CD4-positive, alpha-beta T cell treated with Interleukin-15 for 1 hour (primary cell): ENCODE measurements at places on chromosomes 12 and 14.
A peak's percentile ranks its signal among the peaks of the same experiment; 100 is the strongest.

GRCh38 chr12:80509781-80510556, 65.9 kb downstream of the PTPRQ start:
- DNase-seq: no peak

DNA sequence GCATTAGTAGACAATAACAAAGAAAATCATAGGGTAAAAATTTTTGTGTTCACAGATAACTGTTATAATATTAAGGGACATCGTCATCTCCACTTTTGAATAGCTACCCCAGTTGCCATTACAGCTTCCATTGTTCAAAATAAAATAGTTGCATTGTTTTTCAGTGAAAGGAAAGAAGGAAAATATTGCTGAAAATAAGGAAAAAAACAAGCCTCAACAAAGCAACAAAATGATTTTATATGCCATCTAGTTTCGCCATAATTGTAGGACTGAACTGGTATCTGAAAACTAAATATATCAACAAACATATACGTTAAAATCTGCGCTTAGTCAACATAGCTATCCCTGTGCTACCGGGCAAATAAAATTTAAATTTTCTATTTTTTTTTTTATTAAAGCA, 3.3 kb downstream of the CDK17 start:
- no peak for DNase-seq

GRCh38 chr14:50804181-50804721, 26.7 kb downstream of the NIN start:
- DNase-seq: no peak

- DNase-seq: peak; percentile 25
Measured at GRCh38 chr14:74425525-74426201, 347 bp downstream of the SYNDIG1L start.

GRCh38 chr12:27305673-27306456, 26.8 kb upstream of the BMAL2 start:
- no peak for DNase-seq

- no peak for DNase-seq
Measured at GRCh38 chr12:68306564-68306963, 25.6 kb downstream of the MDM1 start.

DNA sequence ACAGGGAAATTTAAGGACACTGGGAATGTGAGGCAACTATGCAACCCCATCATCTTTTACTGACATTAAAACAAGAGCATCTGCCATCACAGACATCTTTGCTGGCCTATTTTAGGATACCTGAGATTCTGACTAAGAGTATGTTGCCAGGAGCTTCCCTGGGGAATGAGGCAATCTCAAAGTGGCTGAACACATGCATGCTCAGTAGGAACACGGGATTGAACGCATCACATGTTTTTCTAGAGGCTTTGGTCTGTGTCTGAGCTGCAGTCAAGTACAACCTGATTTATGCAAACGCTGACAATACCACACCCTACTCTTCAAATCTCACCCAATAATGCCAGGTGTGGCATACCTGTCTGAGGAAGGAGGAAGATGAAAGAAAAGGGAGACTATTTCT, 416.5 kb downstream of the NELL2 start:
- DNase-seq: no peak

DNA sequence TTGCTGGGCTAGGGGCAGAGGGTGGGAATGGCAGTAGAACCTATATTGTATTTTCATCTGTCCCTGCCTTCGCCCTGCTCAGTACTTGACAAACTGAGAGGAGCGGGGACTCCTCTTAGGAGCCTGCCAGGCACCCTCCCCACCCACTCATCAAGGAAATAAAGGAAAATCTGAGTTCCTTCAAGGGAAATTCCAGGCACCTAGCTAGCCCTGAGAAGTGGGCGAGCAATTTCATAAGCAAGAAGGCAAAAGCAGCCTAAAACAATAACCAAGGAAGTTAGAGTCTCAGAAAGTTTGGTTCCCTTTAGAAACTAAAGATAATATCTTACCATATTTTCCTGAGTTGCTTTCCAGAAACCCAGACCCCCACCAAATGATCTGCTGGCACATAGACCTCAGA, 10.6 kb upstream of the PLEKHD1 start:
- no peak for DNase-seq

DNA sequence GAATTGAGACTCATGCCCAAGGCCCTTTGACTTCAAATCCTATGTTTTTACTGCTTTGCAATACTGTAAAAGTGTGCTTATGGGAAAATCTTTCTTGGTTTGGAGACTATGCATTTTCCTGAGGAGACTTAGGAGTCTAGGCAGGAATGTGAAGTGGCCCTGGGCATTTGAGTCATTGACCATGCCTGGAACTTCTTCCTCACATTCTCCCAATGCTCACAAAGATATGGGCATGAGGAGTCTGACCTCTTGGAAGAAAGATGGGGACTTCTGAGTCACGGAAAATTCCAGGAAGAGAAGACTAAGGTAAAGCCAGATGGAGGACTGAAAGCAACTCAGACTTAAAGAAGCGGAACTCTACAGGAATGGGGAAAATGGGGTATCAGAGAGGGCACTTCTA, 38.2 kb upstream of the ZNF641 start:
- DNase-seq: no peak

GRCh38 chr14:81480741-81481140, 52.9 kb downstream of the SEL1L start:
- no peak for DNase-seq

- DNase-seq: no peak
Measured at GRCh38 chr14:103099081-103099732, 4.7 kb downstream of the EXOC3L4 start.

DNA sequence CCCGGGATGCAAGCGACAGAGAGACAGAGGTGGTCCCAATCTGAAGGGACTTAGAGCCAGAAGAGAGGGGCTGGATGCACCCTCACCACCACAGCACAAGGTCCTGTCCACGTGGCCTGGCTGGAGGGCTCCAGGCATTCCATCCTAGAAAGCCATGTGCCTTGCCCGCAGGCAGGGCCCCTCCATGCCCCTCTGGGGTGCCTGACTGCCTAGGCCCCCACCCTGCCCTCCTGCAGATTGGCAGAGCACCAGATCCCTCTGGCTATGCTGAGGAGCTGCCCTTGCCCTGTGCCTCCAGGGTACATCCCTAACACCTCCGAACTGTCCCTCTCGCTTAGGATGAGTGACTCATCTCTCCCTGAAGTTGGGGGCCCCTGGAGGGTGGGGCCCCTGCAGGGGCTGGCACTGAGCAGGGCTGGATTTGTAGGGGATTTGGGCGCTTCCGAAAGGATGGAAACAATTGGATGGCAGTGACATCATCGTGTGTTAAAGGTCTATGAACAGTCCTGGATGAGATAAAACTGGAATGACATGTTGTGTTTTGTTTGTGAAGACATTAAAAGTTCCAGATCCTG, 50.9 kb downstream of the CHGA start:
- no peak for DNase-seq

DNA sequence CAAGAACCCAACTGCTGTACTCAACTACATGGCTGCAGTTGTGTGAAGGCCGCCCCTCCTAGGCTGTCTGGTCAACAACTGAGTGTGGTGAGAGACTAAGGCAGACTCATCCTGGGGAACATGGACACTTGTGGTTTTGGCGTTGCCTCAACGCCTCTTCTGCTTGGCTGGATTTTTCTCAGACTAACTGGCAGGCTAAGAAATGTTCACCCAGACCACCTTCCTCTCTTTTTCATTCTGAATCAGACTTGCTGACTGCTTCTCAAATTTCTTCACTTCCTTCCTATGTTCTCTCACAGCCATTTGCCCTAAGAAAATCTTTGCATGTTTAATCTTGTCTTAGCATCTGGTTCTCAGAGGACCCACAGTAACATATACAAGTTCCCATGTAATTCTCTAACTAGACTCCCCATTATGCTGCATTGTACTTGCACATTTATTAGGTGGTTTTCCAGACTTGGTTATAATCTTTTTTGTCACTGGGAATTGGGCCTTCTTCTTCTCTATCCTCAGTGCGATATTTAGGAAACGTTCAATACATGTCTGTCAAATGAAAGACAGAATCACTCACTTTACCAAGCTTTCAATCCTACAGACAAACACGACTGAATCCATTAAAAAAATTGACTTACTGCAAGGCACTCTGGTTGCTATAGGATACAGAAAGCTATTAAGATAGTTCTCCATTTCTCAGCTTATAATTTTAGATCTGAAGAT, 327.6 kb downstream of the CCER1 start:
- no peak for DNase-seq

DNA sequence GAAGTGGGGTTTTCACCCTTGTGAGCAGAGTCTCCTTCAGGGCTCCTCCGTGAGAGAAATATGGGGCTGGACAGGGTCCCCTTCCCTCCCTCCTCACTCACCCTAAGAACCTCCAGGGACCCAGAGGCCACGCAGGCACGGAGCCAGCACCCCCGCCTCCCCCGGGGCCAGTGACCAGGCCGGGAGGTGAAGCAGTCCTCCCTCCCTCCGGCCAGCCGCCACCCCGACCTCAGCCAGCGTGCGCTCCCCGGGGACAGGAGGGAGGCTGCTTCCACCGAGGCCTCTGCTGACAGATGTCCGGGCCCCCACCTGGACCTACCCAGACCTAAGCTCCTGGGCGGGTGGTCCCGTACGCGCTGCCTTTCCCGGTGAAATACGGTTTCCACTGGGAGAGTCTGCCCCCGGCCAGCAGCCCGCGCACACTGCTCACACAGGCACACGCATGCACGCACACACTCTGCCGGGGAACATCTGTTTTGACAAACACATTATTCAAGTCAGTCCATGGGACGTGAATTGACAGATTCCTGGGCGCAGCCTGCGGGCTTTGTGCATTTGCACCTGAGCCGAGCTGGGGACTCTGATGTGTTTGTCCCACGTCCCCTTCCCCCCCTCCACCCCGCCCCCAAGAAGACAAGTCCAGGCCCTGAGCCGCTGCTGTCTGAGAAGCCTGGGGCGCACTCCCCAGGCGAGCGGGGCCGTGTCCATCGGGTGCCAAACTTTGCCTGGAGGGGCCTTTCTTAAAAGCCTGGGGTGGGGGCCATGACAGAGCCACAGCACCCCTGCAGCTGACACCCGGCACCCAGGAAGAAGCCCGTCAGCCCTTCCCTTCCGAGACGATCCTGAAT, 725 bp downstream of the RIMBP2 start:
- no peak for DNase-seq

- DNase-seq: no peak
Measured at GRCh38 chr12:99427104-99427503, 220.4 kb upstream of the GARIN6 start.
